ENCODE measurements at places on chromosomes 13 and 19. TPM values are rescaled to one million over a fixed set of nuclear protein-coding genes. Genes with fewer than 3 reads are reported as not detected.

The COG6 gene
- 19.5 TPM for total RNA-seq

The ELF1 gene
- 123 TPM for total RNA-seq

DNA sequence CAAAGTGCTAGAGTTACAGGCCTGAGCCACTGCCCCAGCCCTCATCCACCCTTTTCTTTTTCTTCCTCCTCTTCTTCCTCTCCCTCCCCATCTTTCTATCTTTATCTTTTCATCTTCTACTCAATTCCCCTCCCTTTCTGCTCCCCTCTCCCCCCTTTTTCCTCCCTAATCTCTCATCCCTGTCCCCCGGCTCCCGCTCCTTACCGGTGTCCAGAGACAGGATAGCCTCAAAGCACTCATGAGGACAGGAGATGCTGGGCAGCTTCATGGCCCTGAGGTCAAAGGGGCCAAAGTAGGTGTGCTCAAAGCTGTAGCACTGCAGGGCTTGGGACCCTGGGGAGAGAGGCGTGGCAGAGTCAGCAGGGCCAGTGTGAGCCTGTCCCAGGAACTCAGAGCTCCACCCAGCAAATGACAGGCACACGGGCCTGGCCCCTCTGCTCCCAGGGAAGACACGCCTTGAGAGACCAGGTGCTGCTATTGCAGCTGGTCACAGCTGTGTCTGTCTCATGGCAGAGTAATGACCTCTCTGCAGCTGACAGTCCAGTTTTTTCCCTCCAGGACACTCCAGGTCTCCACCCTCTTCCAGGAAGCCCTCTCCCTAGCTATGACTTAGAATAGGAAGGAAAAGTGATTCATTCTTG, 2.6 kb downstream of the LYPD5 start:
- no peak for DNase-seq

DNA sequence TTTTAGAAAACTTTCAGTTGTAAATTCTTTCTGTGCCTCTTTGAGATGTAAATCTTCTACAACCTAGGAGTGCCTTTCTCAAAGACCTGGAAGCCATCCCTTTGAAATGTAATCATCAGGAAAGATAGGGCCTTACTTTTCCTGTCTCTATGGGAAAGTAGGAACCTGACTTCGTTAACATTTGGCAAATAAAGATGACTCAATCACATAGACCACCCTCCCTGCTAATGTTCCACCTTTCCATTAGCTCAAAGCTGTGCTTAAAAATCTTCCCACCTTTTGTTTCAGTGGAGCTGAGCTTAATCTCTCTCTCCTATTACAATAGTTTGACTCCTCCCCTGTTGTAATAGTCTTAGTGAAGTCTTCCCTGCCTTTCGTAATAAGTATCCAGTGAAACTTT, 247.7 kb downstream of the OLFM4 start:
- no peak for DNase-seq

GRCh38 chr19:2201473-2202148, 34.5 kb downstream of the PLEKHJ1 start:
- no peak for DNase-seq

DNA sequence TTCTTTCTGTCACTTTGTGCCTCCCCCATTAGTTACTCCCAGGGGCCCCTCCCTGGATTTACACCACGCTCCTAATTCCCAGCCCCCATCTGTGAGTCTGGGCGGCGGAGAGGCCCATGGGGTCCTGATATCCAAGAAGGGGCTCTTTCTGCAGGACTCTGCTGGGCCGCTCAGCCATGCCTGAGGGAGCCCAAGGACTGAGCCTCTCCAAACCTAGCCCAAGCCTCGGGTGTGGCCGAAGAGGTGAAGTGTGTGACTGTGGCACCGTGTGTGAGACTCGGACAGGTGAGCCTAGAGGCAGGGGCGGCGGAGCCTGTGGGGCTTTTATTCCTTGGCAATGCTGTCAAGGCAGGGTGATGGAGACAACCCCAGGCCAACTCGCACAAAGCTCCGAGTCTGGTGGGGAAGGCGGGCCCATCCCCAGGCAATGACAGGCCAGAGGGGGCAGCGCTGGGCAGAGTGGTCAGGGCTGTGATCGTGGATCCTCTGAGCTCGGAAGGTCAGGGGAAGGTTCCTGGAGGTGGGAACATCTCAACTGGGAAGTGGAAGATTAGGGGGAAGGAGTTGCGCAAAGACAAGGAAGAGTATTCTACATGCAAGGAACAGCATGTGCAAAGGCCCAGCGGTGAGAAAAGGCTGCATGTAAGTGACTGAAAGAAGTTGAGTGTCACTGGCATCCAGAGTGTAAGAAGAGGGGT, 1.6 kb downstream of the PLEKHG2 start:
- no peak for DNase-seq

- DNase-seq: no peak
Measured at GRCh38 chr19:51135004-51135403, 7.1 kb upstream of the SIGLEC7 start.

DNA sequence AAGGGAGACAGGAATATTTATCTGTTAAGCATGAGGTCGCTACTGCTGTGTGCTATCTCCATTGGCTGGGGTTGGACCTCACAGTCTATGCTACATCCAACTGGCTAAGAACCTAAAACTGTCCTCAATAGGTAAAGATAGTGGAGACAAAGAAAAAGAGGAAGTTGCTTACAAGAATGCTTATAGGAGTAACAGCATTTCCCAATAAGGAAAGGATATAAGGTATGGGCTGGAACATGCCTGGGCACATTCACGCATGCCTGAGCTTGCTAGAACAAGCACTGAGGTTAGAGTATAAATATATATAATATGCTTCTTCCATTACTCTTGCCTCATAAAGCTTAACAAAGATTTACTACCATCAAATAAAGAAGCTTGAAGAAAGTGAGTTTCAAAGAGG, 47.9 kb upstream of the CEACAM21 start:
- DNase-seq: no peak

- DNase-seq: no peak
Measured at GRCh38 chr13:63433546-63434150, 2018.0 kb upstream of the PCDH20 start.

DNA sequence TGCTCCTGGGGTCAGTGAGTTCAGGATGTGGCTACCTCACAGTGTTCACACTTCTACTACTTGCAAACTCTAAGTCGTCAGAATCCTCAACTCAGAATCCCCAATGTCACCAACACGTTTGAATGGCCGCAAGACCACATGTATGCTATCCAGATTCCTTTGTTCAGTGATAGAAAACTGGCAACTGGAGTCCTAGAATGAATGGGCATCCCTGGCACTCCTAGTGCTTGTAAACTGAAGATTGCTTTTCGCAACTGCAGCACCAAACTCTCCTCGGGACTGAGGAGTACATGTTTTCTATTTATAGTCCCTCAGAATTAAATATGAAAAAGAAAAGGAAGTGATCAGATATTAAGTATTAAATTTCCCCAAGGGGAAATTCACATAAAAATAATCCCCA, 4.9 kb downstream of the SMAD9 start:
- DNase-seq: no peak

GRCh38 chr13:45231722-45232121, 30.9 kb upstream of the KCTD4 start:
- no peak for DNase-seq

The DZIP1 gene
- 19.0 TPM for total RNA-seq

The BEST2 gene
- total RNA-seq: 0.91 TPM

- no peak for DNase-seq
Measured at GRCh38 chr19:4780860-4781259, 10.7 kb upstream of the FEM1A start.

The BCL2L12 gene
- total RNA-seq: 11.6 TPM

DNA sequence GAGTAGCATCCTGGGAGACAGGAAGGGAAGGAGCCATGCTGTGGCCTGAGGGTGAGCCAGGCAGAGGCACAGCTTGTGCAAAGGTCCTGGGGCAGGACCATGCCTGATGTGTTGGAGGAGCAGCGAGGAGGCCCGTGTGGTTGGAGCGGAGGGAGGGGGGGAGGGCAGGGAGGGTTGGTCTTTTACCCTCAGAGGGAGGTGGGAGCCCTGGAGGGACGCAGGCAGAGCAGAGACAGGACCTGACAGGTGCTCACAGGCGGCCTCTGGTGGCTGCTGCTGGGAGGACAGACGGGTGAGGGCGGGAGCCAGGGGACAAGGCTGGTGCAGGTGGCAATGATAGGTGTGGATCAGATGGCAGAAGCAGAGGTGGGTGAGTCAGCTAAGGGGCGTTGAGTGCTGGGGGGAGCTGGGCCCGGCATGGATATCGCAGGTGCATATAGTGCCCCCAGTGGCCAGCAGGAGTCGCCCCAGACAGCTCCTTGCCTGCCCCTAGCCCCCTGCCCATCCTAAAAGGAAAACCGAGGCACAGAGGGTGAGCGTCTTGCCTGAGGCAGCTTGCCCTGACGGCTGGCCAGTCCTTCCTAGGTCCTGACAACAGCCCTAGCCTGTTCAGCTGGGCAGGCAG, 9.8 kb upstream of the GNA15 start:
- no peak for DNase-seq

GRCh38 chr19:19428746-19429145, 23.3 kb downstream of the GATAD2A start:
- DNase-seq: no peak

The SIGLEC9 gene
- 0.77 TPM for total RNA-seq

GRCh38 chr13:41650706-41651105, 193.4 kb downstream of the RGCC start:
- DNase-seq: no peak

The IGFL3 gene
- total RNA-seq: not detected

DNA sequence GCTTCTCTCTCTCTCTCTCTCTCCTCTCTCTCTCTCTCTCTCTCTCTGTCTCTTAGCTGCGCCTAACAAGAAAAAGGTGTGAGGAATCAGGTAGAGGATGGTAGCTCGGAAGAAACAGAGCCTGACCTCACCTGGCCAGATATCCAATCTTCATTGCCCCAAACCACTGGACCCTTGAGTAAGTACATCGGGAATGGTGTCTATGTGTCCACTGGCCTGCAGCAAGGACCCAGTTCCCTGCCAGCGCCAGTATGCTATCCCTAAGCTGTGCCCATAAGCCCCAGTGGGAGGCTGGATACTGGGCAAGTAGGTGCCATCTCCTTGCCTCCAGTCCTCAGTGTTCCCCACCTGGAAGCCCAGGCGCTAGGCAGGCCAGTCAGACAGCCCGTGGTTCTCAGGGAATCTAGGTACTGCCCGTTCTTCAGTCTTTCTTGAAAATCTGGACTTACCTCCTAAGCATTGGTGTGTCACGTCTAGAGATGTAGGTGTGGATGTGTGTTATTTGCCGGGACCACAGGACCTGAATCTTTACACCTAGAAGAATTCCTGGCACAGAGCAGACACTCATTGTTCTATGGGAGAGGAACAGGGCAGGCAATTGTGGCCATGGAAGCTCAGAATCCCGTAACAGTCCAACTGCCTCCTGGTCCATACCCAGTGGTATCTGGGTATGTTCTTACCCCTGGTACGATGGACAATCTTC, 7.3 kb downstream of the URAD start:
- DNase-seq: no peak

GRCh38 chr13:113302986-113303385, 5.9 kb downstream of the LAMP1 start:
- DNase-seq: no peak

DNA sequence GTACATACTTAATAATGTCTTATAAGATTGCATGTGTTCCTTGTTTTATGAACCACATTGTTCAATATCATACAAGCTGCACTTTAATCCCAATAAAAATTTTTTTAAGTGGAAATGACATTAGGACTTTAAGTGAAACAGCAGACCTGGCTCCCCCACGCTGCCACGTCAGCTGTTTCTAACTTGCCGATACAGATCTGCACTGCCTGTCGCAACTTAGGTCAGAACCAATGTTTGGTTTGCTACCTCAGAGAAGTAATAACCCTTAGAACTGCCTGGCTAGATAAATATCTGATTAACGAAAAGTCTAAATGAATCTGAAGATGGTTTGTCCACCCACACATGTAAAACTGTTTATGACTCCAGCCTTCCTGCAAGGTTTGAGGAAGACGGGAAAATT, 327.5 kb upstream of the DACH1 start:
- DNase-seq: peak; percentile 65

GRCh38 chr13:45055198-45055901, 65.0 kb upstream of the GTF2F2 start:
- DNase-seq: no peak

DNA sequence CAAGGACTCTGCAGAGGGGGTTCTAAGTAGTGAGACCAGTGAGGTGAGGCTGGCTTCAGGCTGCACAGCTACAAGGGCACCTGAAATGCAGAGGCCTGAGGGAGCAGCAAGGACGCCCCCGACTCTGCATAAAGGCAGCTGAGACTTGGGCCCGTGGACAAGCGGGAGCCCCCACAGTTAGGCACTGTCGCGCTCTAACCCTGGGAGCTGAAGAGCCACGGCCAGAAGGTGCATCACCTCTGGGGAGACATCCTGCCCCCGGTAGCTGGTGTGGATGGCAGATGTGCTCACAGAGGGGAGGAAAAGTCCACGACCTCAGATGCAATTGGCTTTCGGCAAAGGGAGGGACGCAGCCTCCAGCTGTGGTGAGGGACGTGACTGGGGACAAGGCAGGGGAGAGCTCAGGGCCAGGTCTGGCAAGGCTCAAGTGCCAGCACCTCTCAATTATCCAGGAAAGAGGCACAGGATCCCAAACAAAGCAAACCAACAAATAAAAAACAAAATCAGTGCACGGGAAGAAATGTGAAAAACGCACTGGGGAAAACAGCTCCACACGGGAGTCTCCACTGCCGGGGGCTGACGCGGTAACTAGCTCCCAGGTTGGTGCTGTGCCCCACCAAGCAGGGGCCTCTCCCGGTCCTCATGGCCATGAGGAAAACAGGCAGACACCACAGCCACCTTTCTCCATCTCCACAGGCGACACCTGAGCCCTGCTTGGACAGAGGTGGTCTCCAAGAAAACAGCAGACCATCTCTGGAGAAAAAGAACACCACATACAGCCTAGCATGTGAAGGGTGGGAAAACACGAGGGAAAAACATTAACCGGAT, 23.0 kb upstream of the PLPP2 start:
- DNase-seq: no peak

DNA sequence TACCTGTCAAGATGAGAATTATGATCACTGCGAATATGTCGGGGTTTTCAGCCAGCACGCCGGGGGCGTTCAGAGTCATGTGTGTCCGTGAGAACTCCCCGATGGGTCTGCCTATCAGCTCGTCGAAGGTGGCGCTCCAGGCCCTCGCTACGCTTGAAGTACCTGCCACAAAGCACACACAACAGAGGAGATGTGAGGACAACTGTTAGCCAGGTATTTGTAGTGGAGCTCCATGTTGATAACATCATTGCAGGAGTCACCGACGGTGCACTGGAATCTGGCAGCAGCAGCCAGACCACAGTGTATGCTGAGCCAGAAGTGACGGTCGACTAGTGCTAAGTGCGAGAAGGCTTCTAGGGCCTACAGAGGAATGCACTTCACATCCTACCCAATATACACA, 62.7 kb downstream of the SLC7A1 start:
- DNase-seq: no peak

DNA sequence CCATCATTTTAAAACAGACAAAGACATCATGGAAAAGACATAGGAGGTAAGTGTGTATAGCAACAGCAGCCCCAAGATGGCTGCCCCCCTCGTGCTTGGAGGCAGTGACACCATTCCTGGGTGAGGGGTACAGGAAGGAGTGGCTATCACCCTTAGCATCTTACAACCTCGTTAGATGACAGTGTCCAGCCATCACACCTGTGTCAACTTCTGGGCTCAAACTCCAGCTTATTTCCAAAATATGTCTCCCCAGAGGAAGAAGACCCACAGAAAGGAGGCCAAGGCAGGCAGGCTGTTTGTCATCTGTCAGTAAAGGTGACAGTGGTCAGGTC, 27.5 kb downstream of the EPS15L1 start:
- no peak for DNase-seq

- DNase-seq: no peak
Measured at GRCh38 chr13:74975111-74975510, 506.9 kb downstream of the TBC1D4 start.
